CD4-positive, alpha-beta T cell (primary cell): ENCODE measurements at places on chromosomes 1 and 21. TPM values are rescaled to one million over a fixed set of nuclear protein-coding genes. Genes with fewer than 3 reads are reported as not detected.

Gene RNU1-4
- 5,937 TPM for total RNA-seq

Gene F5
- 6.2 TPM for total RNA-seq

DNA sequence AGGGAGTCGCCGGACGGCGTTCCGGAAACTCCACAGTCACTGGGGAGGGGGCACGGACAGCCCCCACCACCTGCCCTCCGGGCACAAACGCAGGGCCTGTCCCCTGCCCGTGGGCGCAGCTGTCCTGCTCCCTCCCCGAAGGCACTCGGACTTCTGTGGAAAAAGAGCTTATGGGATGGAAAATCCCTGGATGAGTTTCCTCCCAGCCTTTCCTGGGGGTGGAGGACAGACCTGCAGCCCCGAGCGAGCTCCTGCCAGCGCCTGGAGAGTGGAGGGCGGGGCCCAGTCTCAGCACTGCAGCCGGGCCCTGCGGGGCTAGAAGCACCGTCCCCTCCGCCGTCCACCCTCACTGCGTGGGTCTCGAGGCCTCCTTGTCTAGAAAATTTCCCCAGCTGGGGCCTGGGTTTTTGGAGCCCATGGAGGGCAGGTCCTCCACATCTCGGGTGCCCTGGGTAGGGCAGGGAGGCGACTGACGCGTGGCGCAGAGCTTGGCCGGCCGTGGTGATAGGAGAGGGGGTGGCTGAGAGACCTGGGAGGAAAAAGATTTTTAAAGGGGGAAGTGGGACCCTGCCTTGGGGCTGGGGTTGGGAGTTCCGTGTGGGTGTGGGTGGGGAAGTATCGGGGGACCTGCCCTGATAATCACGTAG is 6.4 kb upstream of the COL6A1 start:
- peak; percentile 27 for DNase-seq

- no peak for DNase-seq
Observed at GRCh38 chr1:19615438-19615837, 28.7 kb upstream of the NBL1 start.

- no peak for DNase-seq
Observed at GRCh38 chr21:38327984-38328383, 71.2 kb downstream of the KCNJ15 start.

- no peak for DNase-seq
Observed at GRCh38 chr1:39416609-39417008, 74.8 kb upstream of the BMP8A start.

GRCh38 chr1:244067893-244068292 is 16.8 kb downstream of the ZBTB18 start:
- DNase-seq: no peak

DNA sequence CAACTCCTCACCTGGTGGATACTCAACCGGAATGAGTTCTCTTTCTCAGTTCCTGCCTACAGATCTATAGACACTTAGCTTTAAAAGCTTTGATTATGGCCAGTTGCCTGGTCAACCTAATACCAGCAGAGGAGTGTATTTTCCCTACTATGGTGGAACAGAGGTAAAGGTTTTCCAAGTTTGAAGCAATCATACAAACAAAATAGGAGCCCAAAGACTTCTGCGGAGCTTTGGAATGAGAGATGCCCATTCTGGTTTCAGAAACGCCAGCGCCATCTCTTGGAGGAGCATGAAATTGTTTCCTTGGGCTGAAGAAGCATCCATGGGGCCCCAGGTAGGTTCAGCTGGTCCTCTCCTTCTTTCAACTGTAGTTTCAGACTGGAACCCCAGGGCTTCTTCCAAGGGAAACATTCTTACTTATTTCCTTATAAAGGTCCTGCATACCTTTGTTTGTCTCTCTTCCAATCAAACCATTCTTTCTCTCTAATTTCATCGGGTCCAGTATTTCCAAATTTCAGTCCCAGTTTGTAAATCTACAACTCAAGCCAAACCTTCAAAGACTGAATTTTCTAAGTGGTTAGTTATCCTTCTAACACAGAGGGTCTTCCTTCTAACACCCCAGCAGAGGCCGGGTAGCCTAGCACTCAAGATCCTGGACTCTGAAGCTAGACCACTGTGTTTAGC is 95.9 kb downstream of the KCNJ15 start:
- peak; percentile 45 for DNase-seq

- DNase-seq: no peak
Observed at GRCh38 chr1:71014178-71014579, 33.4 kb downstream of the PTGER3 start.

- no peak for DNase-seq
Observed at GRCh38 chr1:167683226-167683625, 38.6 kb upstream of the MPZL1 start.

GRCh38 chr1:72284348-72285073 is 2.2 kb upstream of the NEGR1 start:
- no peak for DNase-seq
